AG04449 (cell line): ENCODE measurements at places on chromosomes 5 and 9.

DNA sequence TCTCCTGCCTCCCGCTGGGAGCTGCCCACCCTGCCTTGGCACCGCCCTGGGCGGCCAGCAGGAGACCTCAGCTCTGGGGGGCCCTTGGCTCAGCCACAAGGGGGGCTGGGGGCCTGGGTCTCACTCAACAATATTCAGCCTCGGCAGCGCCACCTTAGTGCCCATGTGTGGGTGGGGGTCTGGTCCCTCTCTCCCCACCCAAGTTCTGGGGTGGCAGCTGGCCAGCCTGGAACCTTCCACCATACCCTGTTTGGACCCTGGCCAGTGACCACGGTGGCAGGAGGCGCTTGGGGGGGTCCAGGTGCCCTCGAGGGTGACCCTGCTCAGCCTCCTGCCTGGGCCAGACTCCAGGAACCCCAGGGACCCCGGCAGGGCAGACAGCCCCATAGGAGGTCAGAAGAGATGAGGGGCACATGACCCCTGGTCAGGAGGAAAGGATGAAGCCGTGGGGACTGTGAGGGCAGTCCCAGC lies 22.2 kb downstream of the NKD2 start:
- no peak for DNase-seq

GRCh38 chr9:136259836-136260235 lies 14.2 kb upstream of the QSOX2 start:
- DNase-seq = no peak

GRCh38 chr5:4189317-4189716 lies 593.7 kb downstream of the IRX1 start:
- no peak for DNase-seq

DNA sequence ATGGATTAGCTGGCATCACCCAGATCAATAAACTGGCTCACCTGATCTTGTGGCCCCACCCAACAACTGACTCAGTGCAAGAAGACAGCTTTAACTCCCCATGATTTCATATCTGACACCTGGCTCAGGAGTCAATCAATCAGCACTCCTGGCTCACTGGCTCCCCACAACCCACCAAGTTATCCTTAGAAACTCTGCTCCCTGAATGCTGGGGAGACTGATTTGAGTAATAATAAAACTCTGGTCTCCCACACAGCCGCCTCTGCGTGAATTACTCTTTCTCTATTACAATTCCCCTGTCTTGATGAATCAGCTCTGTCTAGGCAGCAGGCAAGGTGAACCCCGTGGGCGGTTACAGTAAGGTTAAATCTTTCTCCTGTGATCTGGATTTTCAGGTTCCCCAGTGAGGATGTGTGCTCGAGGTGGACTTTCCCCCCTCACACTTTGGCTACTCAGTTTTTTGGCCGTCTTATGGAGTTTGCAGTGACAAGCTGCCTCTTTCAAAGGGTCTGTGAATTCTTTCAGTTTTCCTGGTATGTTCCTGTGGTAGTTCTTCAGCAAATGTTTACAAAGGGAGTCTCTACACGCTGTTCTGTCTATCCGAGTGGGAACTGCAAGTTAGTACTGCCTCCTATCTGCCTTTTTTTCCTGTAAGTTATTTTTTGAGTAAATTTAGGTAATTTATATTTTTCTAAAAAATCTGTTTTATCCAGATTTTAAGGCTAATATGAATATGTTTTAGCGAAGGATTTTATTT lies 500.2 kb upstream of the NUDT12 start:
- DNase-seq = no peak

GRCh38 chr5:122649080-122649479 lies 125.8 kb upstream of the SNX2 start:
- DNase-seq = no peak

GRCh38 chr5:39167141-39167971 lies 52.0 kb downstream of the FYB1 start:
- DNase-seq = no peak
